ENCODE measurements at places on chromosomes 5 and 9. TPM values are rescaled to one million over a fixed set of nuclear protein-coding genes. Genes with fewer than 3 reads are reported as not detected.

DOLK gene
- 29.8 TPM for total RNA-seq

- no peak for DNase-seq
Observed at GRCh38 chr9:108910402-108910801, 23.5 kb downstream of the ELP1 start.

DNA sequence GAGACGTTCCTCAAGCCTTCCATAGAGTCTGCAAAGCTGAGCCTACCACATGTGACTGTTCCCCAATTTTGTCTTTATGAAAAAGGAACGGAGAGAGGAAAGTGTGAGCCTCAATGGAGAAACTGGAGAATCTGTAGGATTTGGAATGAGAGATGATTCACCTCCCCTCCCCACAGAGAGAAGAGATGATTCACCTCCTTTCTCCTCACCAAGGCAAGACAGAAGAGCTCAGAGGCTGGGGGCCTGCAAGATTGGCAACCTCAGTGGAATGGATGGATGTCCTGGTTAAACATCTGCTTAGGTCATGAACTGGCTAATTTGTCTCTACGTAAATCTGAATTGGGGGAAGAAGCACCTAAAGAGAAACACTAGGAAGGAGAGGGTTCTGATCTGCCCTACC is 17.0 kb upstream of the MOCS2 start:
- DNase-seq: peak; percentile 73

PSD2 gene
- 0.15 TPM for total RNA-seq

WWC1 gene
- total RNA-seq: 6.1 TPM

DNA sequence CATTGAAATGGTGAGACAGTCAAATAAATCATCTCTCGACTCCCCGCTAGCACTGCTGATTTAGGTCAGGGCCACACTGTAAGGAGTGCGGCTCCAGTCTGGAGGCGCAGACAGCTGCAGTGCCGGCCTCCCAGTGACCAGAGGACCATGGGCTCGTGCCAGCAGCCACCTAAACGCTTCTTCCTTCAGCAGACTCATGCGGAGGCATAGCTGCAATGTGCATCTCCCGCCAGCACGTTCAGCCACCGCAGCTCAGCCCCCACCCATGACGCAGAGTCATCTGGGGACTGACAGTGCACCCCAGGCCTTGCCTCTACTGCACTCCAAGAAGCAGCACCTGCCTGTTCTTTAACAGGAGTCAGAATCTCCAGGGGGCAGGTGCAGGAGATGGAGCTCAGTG is 13.6 kb upstream of the MAPK9 start:
- no peak for DNase-seq

ADGRD2 gene
- not detected for total RNA-seq

Measured in M059J (cell line).